ENCODE measurements at places on chromosomes 7 and 10.

GRCh38 chr7:142616121-142616643 lies 133.1 kb upstream of the PRSS1 start:
- DNase-seq = no peak

DNA sequence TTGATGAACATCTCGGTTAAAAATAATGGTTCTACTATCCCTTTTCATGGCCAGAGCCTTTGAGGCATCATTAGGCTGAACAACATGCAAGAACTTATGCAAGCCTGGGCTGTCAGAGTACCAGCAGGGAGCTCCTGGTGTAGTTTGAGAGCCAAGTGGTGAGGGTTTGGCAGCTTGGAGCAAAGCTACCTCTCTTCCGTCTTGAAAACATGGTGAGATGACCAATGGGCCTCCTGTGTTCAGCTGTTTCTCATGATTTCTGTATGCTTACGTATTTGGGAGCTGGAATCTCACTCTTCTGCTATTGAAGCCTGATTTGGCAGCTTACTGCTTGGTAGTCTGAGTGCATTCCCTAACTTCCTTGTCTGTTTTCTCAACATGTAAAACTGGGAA lies 150.4 kb downstream of the CXCL12 start:
- no peak for DNase-seq

GRCh38 chr7:158030566-158030965 lies 557.1 kb downstream of the PTPRN2 start:
- no peak for DNase-seq

- DNase-seq = no peak
Measured at GRCh38 chr10:94238006-94238617, 124.6 kb downstream of the NOC3L start.

GRCh38 chr7:134459981-134460380 lies 1.1 kb upstream of the AKR1B1 start:
- no peak for DNase-seq

DNA sequence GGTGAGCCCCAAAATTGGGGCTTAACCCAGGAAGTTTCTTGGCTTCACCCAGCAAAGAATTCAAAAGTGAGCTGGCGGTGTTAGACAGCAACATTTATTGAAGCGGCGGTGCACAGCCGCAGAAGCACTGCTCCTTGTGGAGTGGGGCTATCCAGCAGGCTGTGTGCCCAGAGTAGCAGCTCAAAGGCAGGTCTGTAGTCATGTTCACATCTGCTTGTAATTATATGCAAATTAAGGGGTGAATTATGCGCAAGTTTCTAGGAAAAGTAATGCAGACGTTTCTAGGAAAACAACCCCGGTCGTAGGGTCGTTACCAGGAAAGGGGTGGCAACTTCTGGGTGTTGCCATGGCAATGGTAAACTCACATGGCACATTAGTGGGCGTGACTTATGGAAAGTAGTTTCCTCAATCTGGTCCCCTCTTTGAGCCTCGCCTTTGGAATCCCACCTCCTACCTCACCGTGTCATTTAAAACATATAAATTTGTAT lies 13.7 kb upstream of the KBTBD2 start:
- no peak for DNase-seq

- no peak for DNase-seq
Measured at GRCh38 chr10:128053356-128053755, 72.9 kb downstream of the MKI67 start.

DNA sequence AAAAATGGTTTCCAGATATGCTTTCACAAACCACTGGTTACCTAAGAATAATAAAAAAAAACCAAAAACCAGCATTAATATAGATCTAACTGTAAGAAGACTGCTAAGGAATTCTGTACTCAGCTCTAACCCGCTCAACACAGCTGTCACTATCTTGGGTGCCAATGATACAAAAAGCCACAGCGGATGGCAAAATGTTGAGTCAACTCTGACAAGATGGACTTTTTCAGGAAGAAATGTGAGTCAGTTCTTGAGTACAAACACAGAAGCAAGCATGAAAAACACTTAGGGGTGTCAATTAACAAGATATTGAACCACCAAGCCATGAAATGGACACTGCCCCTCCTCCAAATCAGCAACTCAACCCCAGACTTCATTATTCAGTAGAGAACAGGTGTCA lies 55.0 kb downstream of the CTTNBP2 start:
- DNase-seq = no peak

DNA sequence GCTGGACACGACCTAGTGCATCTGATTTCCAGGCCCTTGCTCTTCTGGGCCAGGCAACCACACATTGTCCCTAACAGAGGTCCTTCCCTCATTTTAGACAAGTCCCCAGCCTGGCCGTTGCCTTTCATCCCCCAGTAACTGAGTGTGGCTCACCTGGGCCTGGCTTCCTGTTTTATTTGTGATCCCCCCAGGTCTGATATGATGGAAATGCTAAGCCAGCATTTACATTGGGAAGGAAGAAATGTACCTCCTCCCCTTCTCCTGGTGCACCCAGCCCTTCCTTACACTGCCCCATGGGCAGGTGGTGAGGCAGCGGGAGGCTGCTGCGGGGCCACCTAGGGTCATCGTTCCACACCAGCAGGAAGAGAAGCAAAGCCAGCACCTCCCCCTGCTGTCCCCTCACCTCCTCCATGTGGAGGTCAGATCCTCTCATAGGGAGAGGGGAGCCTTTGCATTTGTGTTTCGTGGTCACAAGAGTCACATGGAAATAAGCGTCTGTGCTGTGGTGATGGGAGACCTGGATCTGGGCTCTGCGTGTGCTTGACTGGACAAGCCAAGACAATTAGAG lies 108.8 kb downstream of the GLRX3 start:
- DNase-seq = no peak

DNA sequence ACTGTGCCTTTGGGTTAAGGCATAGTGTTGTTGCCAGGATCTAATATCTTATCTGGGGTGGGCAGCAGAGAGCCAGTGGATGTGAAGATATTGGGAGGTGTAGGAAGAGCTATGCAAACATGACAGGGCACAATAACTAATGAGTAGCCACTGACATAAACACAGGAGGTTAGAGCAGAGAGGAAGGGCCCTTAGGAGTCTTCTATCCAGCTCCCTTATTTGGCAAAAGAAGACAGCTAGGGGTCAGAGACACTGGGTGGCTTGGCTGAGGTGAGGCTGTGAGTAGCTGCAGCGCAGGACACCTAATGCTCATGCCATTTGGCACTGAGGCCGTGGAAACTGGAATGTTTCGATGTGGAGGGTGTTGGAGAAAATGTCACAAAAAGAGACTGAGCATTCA lies 176.3 kb upstream of the TCF7L2 start:
- no peak for DNase-seq

- DNase-seq = no peak
Measured at GRCh38 chr10:48748573-48748972, 63.9 kb downstream of the WDFY4 start.

DNA sequence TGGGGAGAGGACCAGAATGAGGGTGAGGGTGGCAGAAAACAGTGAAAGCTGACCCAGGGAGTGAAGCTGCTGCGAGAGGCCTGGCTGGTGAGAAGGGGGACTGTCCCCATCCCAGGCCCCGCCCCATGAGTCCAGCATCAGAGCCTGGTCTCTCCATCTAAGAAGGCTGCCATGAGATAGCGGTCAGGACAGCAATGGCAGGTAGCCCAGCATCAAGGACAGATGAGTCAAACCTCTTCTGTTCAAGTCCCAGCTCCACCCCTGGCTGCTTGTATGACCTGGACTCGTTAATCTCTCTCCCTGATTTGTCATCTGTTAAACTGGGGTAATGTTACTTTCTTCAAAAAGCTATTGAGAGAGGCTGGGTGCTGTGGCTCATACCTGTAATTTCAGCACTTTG lies 22.2 kb downstream of the GPNMB start:
- no peak for DNase-seq

GRCh38 chr7:171912-172515 lies 20.4 kb upstream of the FAM20C start:
- no peak for DNase-seq

All from NCI-H2081 (cell line).